Effector memory CD4-positive, alpha-beta T cell (primary cell): ENCODE measurements at places on chromosomes 4 and X.

DNA sequence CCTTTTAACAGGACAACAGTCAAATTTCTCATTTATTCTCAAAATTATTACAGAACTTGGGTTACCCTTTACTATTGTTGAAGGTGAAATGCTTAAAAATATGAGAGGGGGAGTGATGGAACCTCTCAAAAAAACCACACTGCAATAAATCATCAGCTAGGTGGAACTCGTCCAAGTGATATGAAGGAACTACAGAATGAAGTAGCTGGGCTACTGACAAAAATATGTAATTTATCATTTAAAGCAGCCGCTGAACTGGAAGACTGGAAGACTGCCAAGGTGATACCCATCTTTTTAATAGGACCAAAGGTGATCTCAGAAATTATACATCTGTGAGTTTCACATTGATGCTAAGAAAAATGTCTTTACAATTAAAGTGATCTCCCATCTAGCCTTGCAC is 597.7 kb upstream of the TENM3 start:
- no peak for DNase-seq

DNA sequence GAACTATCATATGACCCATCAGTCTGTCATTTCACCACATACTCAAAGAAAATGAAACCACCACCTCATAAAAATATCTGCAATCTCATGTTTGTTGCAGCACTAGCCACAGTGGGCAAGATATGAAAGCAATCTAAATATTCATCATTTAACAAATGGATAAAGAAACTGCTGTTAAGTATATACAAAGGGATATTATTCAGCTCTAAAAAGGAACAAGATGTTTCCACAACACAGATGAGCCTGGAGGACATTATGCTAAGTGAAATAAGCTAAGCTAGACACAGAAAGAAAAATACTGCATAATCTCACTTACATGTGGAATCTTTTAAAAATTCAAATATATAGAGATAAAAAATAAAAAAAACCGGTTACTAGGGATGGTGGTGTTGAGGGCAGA is 108.2 kb upstream of the BRWD3 start:
- no peak for DNase-seq

GRCh38 chr4:165970703-165971420 is 97.8 kb downstream of the TLL1 start:
- no peak for DNase-seq

- DNase-seq, result no peak
Observed at GRCh38 chr4:177489471-177490246, 47.4 kb upstream of the AGA start.

GRCh38 chr4:150722908-150723362 is 141.0 kb downstream of the MAB21L2 start:
- DNase-seq, result no peak

DNA sequence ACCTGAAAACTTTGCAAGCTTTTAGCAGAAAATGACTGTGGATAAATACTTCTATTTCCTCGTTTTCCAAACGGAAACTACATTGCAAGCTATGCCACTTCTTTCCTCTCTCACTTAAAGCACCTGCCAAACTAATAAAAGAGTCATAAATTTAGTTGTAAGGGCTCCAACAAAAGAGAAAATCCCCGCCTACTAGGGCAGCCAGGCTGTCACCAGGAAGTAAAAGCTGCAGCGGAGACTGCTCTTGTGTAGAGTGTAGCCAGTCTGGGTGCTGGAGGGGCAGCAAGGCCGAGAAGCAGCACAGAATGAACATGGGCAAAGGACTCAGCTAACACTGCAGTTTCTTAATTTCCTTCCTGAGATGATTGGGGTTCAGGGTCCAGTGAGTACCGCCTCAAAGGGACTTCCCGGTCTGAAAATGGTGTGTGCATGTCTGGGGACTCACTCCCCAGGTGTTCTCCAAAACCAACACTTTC is 89.3 kb upstream of the MAML3 start:
- no peak for DNase-seq

DNA sequence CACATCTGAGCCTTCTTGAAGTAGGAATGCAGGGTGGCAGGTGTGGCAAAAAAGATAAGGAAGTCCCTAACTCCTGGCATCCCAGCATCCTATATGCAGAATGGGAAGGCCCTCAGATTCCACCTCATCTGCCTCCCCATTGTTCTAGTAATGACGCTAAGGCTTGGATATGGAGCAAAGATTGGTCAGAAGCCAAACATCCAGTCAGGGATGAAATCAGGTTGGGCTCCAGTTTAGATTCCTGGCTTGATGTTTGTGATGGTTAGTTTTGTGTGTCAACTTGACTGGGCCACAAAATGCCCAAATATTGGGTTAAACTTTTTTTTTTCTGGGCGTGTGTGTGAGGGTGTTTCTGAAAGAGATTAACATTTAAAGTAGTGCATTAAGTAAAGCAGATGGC is 39.6 kb upstream of the MAGEA4 start:
- no peak for DNase-seq

- no peak for DNase-seq
Observed at GRCh38 chr4:76626686-76627465, 191.8 kb downstream of the SHROOM3 start.

DNA sequence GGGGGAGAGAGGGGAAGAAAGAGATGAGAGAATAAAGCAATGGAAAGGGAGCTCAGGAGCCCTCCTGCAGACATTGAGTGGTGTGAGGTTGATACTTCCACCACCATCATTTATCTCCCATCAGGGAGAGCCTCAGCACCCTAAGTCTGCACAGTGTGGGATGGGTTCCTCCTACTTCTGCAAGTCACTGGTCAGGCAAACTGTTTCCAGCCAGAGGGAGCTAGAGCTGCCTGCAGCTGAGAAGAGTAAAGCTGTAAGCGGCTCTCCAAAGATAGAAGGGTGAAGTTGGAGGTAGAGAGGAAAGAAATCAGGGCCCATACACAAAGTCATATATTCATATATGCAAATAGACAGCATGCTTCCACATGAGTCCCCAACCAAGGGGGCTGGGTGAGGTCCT is 21.9 kb upstream of the ZNF81 start:
- no peak for DNase-seq

DNA sequence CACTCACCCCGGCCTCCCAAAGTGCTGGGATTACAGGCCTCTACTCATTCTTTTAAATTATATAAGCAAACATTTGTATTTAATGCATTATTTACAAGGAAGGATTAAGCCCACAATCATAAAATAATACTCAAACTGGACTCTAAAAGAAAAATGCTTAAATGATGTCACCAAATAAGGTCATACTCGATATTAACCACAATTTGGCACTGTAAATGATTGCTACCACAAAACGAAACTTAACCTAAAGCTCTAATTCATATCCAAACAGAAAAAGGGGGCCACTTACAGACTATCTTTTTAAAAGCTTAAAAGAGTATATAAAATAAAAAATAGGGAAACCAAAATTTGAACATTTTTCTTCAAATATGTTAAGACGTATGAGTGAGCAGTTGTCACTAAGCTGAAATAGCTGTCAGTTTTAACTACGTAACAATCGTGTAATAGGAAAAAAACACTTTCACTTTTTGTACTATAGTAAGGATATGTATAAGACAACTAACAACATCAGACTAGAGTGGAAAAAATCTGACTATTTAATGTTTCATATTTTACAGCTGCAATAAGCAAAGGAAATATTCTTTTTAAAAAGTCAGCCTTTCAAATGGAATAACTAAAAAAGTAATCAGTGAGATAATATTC is 108.2 kb upstream of the GPR34 start:
- DNase-seq, result no peak

- DNase-seq, result no peak
Observed at GRCh38 chr4:88821522-88821921, 123.9 kb upstream of the NAP1L5 start.

DNA sequence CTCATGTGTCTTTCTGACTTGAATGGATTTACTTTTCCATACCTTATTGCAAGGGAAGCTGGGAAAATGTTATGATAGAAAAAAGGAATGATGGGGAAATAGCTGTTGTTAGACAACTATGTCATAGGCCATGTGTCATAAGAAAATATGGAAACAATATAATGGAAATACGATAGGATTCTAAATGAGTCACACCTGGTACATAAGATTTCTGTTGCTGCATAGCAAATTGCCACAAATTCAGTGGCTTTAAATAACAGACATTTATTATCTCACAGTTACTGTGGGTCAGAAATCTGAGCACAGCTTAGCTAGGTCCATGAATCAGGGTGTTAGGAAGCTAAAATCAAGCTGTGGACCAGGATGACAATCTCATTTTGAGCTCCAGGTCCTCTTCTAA is 44.6 kb upstream of the ANKRD50 start:
- no peak for DNase-seq

GRCh38 chr4:84498935-84499623 is at the start of gene NKX6-1:
Gene NKX6-1, minus strand, starts transcription at chr4:84499292. Its CDS starts 1,064 bp downstream, at chr4:84498228.
- no peak for DNase-seq

DNA sequence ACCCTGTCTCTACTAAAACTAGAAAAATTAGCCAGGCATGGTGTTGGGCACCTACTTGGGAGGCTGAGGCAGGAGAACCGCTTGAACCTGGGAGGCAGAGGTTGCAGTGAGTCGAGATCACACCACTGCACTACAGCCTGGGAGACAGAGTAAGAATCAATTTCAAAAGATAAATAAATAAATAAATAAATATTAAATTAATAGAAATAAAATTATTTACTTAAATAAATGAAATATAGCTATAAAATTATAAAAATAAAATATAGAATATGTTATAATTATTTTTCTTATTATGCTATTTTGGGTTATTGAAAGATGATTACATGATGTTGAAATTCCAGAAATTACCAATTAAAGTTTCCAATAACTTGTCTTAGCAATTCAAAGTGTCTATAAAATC is 1029.8 kb upstream of the AGA start:
- DNase-seq, result no peak

- no peak for DNase-seq
Observed at GRCh38 chr4:172410363-172410762, 597.2 kb downstream of the GALNTL6 start.

- DNase-seq, result peak; percentile 22
Observed at GRCh38 chrX:39773923-39774773, 323.6 kb downstream of the BCOR start.

DNA sequence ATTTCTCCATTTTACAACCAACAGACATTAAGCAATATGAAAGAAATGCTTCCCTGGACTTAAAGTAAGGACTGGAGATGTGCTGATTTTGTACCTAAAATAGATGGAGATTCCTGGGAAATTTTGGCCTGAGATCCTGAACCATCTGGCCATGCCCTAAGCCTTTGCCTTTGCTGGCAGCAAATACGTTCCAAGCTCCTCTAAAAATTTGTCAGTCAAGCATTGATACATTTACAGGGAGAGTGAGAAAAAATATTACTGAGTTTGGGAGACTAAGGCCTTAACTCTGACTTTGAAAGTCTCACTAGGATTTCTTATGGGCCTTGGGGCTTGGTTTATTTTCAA is 63.9 kb downstream of the FHDC1 start:
- no peak for DNase-seq

- no peak for DNase-seq
Observed at GRCh38 chrX:38260231-38260630, 39.6 kb upstream of the SRPX start.
